RWPE1 (cell line): ENCODE measurements at places on chromosomes 6 and 20.

GRCh38 chr6:7198833-7199800 lies 91.4 kb downstream of the RREB1 start:
- DNase-seq = no peak

- no peak for DNase-seq
These were observed 6.2 kb upstream of the GRM4 start for GRCh38 chr6:34152042-34152524.

DNA sequence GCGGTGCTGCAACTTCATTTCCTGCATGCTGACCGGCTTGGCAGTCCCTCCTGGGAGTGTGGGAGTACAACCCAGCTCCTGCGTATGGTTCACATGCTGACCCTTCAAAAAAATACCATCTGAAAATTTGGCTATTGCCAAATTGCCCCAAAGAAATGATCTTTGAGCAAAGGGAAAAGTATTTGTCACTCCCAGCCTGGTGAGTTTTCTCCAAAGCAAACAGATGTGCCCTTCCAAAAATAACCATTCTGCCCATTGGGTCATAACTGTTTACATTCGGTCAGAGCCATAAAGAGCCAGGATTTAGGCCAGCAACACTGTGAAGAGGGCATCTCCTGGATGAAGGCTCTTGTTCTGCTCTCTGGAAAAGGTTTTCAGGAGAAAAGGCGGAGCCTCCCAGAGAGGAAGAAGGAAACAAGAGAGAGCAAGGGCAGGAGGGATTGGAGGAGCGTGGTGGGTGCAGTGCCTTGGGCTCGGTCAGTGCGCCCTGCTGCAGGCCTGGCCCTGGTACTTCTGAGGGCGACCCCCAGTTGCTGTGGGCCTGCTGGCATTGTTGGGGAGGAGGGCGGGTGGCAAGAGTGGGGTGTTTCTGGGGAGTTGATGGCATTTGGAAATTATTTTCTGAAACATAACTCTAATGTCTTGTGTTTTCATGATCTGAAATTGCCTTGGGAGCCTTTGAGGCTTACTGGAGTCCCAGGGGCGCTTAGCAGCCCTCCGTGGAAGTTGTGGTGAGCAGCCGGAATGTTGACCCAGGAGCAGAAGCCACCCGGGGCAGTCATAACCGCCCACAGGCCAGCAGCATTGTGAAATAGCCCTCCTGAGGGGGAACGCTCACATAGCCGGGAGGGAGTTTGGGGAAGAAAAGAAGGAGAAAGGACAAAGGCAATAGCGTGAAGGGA lies 248.4 kb downstream of the MYLK4 start:
- DNase-seq = no peak

GRCh38 chr20:4256874-4257273 lies 241.5 kb upstream of the RNF24 start:
- no peak for DNase-seq

- no peak for DNase-seq
These were observed 743.3 kb downstream of the CD109 start for GRCh38 chr6:74439123-74439811.

GRCh38 chr6:135686784-135687301 lies 164.7 kb upstream of the PDE7B start:
- peak; percentile 28 for DNase-seq

GRCh38 chr6:69953491-69953890 lies 87.1 kb downstream of the COL19A1 start:
- no peak for DNase-seq

GRCh38 chr6:36735110-36736071 lies 37.8 kb downstream of the RAB44 start:
- no peak for DNase-seq

DNA sequence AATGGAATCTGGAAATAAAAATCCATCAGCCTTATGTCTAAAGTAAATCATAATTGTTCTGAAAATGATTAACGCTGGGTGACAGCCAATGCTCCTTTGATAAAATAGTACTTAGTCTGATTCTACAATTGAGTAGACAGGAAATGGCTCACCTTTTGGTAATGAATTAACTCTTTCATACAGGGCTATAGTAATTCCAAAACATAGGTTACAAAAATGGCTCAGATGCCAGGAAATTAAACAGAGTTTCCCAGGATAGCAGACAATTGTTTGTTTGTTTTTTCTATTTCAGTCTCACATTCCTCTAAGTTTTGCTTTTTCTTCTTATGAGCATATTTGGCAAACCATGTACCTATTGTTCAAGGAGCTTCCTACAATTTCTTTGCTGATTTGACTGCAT lies 257.2 kb upstream of the EPHA7 start:
- DNase-seq = no peak

DNA sequence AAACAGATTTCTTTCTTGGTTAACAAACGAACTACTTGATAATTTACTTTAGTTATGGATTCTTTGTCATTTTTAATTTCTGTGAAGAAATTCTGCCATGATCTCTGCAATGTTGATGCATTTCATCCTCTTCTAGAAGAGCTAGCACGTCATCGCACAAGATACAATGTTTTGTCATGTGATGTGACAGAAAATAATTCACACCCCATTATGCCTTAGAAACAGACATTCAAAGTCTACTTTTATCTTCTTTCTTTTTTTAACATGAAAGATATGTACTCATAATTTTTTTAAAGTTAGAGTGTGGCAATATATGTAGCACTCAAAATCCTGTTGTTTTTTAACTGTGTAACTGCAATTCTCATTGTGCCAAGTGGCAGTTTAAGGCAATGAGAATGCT lies 39.6 kb upstream of the NELFCD start:
- no peak for DNase-seq

DNA sequence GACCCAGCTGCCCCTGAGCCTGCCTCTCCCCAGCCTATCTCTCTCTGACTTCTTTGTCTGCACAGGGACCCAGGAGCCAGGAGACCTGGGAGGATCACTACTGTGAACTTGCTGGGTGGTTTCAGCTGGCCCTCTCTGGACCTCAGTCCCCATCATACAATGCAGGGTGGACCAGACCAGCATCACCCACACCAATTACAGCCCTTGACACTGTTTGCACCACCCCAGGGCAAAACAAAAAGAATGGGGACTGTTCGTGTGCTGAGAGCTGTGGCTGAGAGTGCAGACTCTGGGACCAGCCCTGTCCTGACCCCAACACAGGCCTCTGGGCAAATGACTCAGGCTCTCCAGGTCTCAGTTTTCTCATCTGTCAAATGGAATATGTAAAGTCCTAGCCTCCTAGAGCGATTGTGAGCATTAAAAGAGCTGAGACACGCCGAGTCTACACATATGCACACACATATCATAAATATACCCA lies 25.4 kb downstream of the PTGIS start:
- no peak for DNase-seq

GRCh38 chr20:32651537-32651936 lies 22.2 kb downstream of the C20orf203 start:
- no peak for DNase-seq

GRCh38 chr20:8432435-8433148 lies 300.5 kb downstream of the PLCB1 start:
- no peak for DNase-seq

GRCh38 chr20:17905544-17905943 lies 63.0 kb downstream of the SNX5 start:
- no peak for DNase-seq

DNA sequence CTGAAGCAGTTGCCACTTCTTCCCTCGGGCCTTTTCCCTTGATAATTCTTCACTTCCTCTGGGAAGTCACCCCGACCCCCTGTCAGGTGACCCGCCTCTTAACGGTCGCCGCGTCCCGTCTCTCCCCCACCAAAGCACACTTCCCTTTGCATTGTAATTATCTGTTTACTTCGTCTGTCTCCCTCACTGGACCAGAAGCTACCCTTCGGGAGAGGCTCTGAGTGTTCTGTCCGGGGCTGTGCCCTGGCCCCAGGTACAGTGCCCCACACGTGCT lies 771 bp upstream of the SNAI1 start:
- no peak for DNase-seq

DNA sequence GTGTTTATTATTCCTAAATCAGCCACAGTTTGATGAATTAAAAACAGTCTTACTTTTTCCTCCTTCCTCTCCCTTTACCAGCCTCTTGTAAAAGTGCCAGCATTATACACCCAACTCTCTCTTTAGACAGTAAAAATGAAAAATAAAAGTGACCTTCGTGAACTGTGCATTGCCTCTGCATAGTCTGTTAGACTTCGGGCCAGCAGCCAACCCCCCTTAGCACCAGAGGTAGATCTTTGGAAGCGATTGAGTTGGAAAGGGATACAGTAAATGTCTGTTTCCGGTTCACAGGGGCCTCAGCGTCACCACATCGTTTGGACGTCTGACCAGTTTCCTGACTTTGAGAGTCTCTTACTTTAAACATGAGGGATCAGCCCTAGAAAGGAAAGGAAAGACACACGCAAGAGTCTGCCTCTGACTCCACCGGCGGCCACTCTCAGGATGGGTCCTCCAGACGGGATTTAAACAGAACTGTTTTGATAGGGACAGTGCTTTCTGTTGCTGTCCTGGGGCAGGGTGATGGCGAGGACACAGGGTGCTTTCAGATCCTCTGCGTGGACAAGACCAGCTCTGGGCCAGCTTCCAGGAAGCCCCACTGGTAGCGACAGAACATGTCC lies 206.6 kb upstream of the PREP start:
- DNase-seq = no peak

- DNase-seq = no peak
These were observed 9.0 kb upstream of the TULP4 start for GRCh38 chr6:158303210-158303731.

- no peak for DNase-seq
These were observed 8.3 kb downstream of the MDGA1 start for GRCh38 chr6:37689381-37689780.

DNA sequence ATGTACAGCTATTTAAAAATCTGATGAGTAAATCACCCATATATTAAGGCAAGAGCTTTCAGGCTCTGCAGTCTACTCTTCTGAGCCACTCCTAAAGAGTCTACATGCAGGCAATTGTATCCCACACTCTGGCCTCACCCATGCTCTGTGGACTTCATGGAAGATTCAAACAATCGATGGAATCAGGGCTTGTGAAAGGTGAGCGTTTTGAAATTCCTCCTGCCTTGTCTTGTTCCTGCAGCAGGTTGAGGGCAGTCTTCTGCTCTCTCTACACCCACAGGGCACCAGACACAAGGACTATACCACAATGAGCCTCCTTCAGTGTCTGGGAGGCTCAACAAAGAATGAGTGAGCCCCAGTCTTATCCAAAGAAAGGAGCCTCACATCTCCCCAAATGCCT lies 51.1 kb downstream of the TBC1D7 start:
- DNase-seq = no peak

DNA sequence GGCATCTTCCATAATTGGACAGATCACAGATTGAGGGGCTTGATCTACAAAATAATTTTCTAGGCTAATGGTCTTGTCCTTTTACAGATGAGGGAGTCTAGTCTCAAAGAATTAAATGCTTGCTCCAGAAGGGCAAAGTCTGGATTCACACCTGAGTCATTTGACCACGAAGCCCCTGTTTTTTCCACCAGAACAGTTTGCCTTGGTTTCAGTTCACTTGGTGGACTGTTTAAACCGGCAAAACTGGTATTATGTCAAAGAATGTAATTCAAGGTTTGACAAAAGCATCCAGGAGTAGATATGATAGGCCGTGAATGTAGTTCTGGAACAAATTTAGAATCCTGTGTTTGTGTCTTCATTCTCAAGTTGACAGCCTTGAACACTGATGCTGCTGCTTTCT lies 3.3 kb downstream of the MYO6 start:
- DNase-seq = no peak

- DNase-seq = no peak
These were observed 13.6 kb downstream of the SLC2A10 start for GRCh38 chr20:46723039-46723438.

DNA sequence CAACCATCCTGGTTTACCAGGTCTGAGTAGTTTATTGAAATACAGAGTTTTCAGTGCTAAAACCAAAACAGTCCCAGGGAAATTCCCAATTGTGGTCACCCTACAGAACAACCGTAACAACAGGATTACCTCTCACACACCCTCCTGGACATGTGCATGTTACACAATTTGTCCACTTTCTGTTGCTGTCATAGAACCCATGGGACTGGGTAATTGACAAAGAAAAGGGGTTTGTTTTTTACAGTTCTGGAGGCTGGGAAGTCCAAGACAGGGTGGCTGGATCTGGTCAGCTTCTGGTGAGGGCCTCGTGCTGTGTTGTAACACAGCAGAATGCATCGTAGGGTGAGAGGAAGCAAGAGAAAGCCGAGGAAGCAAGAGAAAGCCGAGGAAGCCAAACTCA lies 9.1 kb upstream of the ADA start:
- no peak for DNase-seq

- DNase-seq = no peak
These were observed 218.9 kb upstream of the PLCB4 start for GRCh38 chr20:8849990-8850389.

GRCh38 chr6:126015863-126016262 lies 29.5 kb downstream of the TRMT11 start:
- DNase-seq = no peak

GRCh38 chr6:162638931-162639574 lies 88.5 kb downstream of the PRKN start:
- DNase-seq = no peak

DNA sequence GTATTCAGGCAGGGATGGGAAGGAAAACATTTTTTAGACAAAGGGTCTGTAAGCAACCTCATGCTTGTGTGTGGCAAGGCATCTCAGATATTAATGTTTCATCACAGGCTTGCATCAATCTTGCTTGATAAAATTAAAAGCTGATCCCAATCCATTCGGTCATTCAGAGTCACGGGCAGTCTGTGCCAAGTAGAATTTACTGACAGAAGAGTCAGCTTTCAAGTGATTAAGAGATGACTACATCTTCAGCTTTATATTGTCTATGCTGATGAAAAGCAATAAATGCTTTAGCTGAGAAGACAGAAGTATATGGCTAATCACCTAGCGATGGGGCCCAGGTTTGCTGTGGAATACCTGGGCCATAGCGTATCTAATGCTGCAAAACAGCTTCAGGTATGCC lies 3.5 kb downstream of the PLEKHG1 start:
- no peak for DNase-seq

- no peak for DNase-seq
These were observed 131.1 kb downstream of the PREX1 start for GRCh38 chr20:48696671-48697070.

DNA sequence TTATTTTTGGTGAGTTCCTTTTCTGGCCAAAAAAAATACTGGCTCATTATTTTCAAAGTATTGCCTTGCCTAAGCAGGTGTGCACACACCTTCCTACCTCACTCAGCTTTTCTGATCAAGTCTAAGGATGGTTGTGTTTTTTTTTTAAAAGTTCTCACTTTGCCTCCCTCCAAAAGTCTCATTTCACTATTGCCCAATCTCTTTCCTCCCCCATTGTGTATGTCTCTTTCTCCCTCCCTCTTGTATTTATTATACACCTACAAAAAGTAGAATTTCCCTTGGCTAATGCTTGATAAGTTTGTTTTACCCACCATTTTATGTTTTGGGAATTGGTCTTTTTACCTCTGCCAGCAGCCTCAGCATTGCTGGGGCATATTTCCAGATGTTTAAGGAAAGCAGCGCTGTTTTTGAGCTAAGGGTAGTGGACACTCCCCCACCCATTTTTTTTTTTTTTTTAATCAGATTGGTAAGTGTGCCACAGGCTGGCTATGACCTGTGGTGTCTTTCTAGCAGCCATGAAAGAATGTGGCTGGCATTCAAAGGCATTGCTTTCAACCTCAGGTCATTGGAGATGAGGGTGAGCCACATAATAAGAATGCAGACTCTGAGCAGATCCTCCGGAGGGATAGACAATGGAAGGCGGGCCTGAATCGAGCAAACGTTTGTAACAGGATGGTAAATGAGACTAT lies 668.6 kb downstream of the UTRN start:
- peak; percentile 32 for DNase-seq
